ENCODE measurements at places on chromosomes 7 and 10.

GRCh38 chr10:7587168-7587864 lies 79.5 kb downstream of the ITIH5 start:
- no peak for DNase-seq

- no peak for DNase-seq
Measured at GRCh38 chr10:123569436-123570035, 96.6 kb upstream of the GPR26 start.

GRCh38 chr7:15829691-15830090 lies 143.2 kb upstream of the MEOX2 start:
- no peak for DNase-seq

- DNase-seq, result no peak
Measured at GRCh38 chr10:124545351-124546054, 83.9 kb downstream of the LHPP start.

- no peak for DNase-seq
Measured at GRCh38 chr7:42991913-42992591, 59.9 kb downstream of the MRPL32 start.

DNA sequence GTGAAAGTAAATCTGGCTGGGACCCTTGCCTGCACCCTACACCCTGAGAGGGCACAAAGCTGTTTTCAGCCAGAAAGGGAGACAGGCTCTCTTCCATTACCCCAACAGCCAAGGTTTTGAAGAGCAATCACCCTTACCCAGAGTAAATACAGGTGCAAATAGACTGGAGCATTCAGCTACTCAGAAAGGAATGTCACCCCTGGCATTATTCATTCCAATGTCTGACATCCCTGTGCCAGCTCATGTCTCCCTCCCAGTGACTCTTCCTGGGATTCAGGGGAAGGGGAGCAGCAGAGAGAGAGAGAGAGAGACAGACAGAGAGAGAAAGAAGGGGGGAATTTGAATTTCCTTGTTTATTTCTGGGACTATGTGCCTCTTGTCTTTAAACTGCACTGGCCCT lies 611.8 kb downstream of the SORCS3 start:
- no peak for DNase-seq

GRCh38 chr7:46215987-46216567 lies 295.0 kb upstream of the IGFBP3 start:
- DNase-seq, result no peak

DNA sequence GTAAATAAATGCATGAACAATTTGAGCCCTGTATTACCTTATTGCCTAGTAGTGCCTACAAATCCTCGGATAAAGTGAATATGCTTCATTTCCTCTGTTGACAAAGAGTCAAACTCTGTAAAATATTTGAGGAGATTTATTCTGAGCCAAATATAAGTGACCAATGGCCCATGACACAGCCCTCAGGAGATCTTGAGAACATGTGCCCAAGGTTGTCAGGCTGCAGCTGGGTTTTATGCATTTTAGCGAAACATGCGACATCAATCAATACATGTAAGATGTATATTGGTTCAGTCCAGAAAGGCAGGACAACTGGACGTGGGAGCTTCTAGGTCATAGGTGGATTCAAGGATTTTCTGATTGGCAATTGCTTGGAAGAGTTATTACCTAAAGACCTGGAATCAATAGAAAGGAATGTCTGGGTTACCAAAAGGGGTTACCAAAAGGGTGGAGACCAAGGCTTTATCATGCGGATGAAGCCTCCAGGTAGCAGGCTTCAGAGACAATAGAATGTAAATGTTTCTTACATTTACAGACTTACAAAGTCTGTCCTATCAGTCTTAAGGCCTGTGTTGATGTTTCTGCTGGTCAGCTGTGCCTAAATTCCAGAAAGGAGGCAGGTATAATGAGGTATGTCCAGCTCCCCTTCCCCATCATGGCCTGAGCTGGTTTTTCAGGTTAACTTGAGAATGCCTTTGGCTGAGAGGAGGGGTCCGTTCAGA lies 220.1 kb upstream of the FZD1 start:
- no peak for DNase-seq

DNA sequence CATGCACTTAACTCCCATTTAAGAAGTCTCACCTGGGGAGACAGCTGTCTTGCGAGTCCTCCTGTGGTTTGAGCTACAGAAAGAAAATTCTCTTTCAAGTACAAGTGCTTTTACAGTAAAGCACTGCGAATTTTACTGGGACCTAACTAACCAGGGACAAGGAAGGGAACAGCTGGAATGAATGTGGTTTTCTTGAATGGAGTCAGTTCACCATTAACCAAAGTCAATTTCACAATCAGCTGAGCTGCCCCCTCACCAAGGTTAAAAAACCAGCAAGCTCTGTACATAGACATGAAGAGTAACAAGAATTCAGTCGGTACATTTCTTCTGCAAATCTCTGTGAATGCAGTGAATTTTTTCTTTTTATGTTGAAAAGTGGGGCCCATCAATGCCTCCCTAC lies 56.3 kb downstream of the GFRA1 start:
- DNase-seq, result no peak

DNA sequence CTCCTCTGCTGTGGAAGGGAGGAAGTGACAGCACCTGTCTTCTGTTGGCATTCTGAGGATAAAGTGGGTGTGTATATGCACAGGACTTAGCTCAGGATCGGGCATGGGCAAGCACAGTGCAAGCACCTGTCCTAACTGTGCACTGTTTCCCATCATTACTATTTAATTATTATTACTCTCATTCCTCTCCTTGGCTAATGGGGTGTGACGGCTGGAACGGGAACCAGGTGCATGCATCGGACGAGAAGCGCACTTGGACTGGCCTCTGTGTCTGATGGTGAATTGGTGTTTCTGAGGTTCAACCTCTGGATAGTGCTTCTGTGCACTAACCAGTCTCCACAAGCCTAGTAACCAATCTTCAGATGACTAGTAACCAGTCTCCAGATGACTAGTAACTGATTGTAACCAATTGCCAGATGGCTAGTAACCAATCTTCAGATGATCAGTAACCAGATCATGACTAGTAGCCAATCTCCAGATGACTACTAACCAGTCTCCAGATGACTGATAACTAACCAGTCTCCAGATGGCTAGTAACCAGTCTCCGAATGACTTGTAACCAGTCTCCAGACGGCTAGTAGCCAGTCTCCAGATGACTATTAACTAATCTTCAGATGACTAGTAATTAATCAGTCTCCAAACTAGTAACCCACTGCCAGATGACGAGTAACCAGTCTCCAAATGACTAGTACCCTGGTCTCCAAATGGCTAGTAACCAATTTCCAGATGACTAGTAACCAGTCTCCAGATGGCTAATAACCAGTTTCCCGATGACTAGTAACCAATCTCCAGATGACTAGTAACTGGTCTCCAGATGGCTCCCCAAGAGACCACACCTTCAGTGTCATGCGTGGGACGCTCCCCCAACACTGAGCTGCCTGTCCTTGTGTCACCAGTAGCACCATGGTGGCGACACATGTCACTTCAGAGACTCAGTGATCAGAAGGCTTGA lies 85.8 kb downstream of the PAXIP1 start:
- DNase-seq, result no peak

GRCh38 chr10:72088889-72089575 lies 681 bp upstream of the SPOCK2 start:
- peak; percentile 32 for DNase-seq

- DNase-seq, result no peak
Measured at GRCh38 chr7:156592155-156592884, 48.3 kb upstream of the RNF32 start.

GRCh38 chr7:106223156-106223555 lies 61.6 kb downstream of the NAMPT start:
- DNase-seq, result no peak

DNA sequence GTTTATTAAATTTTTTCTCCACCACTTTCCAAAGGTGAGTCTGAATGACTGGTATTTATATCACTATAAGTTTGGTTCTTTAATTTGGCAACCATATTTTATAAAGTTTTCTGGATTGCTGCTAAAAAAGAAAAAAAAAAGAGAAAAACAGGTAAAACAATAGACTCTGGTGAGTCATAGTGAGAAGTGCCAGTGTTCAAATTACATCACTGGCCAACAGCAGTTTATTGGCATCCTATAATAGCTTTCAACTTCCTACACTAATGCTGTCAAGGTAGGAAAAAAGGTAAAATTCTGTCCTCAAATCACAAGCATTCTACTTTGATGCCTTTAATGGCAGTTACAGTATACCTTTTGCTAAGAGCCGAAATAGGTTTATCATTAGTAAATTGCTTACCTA lies 808.8 kb downstream of the GRM8 start:
- no peak for DNase-seq

DNA sequence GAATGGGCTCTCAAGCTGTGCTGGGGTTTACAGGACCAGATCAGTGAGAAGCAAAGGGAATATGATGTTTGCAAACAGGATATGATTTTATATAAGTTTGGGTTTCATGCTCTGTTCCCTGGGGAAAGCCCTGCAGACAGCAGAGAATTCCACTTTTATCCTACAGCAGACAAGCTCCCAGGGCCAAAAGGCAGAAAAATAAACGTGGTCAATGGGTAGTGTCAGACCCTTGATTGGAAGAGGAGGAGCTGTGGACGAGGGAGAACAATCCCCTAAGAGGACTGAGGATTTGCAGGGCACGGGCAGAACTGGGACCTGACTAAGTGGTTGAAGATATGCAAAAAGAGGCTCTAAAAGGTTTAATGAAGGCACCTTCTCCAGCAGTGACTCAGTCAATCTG lies 275.3 kb downstream of the HDAC9 start:
- DNase-seq, result no peak

DNA sequence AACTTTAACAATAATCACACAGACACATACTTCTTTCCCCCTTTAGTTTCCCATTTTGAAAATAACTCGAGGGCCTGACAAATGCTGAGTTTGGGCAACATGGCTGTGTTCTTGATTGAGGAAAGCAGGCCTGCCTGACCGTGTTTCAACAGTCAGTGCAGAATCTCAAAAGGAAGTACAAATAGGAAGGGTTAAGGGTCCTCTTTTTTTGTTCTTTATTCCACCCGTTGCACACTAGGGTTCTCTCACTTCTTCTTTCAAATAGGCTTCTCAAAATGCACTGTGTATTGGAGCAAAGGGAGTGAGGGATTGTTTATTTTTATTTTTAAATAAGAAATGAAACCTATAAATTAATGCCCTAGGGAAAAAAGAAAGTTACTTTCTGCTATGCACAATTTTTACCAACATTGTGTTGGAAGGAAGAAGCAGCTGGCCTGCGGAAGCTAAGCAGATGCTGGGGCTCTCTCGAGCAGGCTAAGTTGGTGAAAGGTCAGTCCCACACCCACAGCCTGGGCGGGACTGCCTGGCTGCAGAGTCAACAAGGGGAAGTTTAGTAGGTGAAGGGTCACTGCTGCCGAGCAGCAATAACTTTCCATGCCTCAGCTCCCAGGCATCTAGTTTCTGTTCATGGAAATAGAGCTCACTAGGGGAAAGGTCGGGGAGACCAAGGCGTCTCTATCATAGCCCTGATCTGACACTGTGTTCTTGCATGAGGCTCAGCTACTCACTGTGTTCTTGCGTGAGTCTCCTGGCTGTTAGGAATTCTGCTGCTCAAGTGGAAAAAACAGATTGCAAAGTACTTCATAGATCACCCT lies 12.2 kb upstream of the PDK4 start:
- no peak for DNase-seq

GRCh38 chr7:27576360-27576944 lies 86.2 kb downstream of the HIBADH start:
- DNase-seq, result no peak

- no peak for DNase-seq
Measured at GRCh38 chr10:71693377-71693776, 26.2 kb downstream of the C10orf105 start.

DNA sequence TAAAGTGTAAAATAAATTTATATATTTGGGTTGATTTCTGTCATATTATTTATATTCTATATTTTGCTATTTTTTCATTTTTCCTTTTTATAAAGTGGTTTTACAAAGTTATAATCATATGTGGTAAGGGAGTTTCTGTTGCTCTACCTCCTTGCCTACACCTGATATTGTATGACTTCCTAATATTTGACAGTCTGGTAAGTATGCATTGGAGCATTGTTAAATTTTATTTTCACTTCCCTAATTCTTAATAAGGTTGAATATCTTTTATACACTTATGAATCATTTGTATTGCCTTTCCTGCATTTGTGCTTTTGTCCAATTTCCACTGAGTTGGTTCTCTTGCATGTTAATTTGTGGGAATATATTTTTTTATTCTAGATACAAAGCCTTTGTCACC lies 492.4 kb downstream of the GRID1 start:
- DNase-seq, result no peak

GRCh38 chr7:117269886-117270285 lies 53.0 kb downstream of the WNT2 start:
- DNase-seq, result no peak

DNA sequence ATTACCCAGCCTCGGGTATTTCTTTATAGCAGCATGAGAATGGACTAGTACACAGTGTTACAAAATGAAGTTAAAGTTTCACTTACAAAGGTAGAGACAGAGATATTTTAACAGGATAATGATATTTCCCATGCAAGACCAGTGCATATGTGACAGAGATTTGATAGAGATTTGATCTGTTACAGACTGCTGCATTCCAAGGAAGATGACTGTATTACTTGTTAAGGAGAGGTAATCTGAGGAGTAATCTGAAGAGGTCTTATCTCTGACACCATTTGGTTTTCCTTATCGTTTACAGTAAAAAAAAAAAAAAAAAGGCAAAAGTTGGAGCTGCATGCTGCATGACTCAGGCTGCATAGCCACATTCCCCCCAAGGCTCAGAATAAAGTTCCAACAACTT lies 289.6 kb downstream of the POM121L12 start:
- no peak for DNase-seq

DNA sequence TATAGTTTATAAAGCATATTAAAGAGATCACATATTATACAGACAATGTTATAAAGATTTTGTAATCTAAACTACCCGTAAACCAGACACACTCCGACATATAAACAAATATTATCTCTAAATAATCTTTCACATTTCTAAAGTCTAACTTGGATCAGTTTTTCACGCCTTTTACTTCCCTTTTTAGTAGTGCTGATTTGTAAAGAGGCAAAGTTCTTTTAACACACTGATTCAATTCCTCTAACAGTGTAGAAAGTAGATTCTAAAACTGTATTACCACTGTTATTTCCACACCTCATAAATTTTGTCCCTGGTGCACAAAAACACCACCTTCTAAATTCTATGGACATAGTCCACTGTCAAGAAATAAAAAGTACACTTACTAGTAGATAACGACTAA lies 230.9 kb downstream of the DOCK4 start:
- DNase-seq, result no peak

Measured in activated gamma-delta T cell (primary cell).